Hematopoietic multipotent progenitor cell treated with erythropoietin and hydrocortisone succinate and interleukin-3 and kit ligand, for 4 days (in vitro differentiated cells): ENCODE measurements at places on chromosomes 16 and 17.

- no peak for DNase-seq
These were observed 2.4 kb downstream of the EPN2 start for GRCh38 chr17:19239544-19239943.

- DNase-seq, result no peak
These were observed 32.8 kb downstream of the DNAH2 start for GRCh38 chr17:7750321-7750821.

DNA sequence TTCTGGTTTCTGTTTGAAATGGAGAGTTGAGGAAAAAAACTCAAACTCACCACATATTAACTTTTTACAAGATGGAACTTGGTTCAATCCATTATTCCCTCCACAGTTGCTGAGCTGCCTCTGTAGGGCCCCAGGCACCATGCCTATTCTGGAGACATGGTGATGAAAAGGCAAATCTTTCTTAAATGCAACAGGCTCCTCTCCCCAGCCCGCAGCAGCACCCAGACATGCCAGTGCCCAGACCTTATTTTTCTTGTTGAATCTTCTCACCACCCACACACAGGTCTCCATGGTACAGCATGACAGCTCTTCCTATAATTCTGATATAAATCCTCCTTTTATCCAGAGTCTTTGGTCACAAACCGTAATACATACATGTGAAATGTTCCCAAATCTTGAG, 7.6 kb downstream of the CYTH1 start:
- DNase-seq, result no peak

GRCh38 chr17:28999206-28999605, 6.6 kb downstream of the SEZ6 start:
- no peak for DNase-seq

DNA sequence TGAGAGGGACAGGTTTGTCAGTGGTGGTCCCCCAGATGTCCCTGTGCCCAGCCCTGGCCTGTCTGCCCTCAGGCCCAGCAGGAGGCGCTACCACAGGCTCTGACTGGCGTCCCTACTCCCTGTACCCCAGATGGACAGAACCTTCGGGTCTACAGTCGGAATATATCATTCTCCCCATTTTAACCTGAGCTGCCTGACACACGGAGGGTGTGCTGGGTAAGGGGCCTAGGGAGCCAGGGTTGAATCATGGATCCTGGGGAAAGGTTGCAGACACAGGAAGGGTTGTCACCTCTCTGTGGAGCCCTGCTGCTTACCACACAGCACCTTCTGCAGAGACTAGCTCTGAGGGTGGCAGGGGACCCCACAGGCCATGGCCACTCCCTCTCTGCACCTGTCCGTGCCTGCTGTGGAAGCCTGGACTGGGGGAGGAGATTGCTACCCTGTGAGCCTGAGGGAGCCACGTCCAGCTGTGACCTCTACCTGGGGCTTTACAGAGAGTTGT, 162.2 kb upstream of the ZNF267 start:
- DNase-seq, result no peak

GRCh38 chr16:49281480-49281842, at the start of gene CBLN1:
TSS of gene CBLN1 (minus strand) at chr16:49281838. CDS start at chr16:49281465, 373 bp downstream.
- DNase-seq, result no peak

GRCh38 chr16:30030841-30031413, at the start of gene TLCD3B:
TSS of gene TLCD3B (minus strand) at chr16:30031271. CDS start at chr16:30030527, 744 bp downstream.
- DNase-seq, result no peak

DNA sequence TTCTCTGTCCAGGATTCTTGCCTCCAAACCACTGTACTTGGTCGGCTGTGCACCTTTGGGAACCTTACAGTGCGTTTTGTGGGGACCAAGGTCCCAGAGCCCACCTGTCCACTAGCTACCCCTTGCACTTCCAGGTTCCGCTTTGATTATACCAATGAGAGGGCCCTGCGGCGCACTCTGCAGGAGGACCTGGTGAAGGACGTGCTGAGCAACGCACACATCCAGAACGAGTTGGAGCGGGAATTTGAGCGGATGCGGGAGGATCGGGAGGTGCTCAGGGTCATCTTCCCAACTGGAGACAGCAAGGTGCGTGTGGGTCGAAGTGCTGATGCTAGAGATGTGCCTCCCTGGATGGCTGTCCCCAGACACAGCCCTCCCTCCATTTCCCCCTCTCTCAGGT, 18.8 kb downstream of the POLR2A start:
- peak; percentile 42 for DNase-seq

GRCh38 chr17:80070375-80071115, 30.8 kb upstream of the GAA start:
- no peak for DNase-seq

DNA sequence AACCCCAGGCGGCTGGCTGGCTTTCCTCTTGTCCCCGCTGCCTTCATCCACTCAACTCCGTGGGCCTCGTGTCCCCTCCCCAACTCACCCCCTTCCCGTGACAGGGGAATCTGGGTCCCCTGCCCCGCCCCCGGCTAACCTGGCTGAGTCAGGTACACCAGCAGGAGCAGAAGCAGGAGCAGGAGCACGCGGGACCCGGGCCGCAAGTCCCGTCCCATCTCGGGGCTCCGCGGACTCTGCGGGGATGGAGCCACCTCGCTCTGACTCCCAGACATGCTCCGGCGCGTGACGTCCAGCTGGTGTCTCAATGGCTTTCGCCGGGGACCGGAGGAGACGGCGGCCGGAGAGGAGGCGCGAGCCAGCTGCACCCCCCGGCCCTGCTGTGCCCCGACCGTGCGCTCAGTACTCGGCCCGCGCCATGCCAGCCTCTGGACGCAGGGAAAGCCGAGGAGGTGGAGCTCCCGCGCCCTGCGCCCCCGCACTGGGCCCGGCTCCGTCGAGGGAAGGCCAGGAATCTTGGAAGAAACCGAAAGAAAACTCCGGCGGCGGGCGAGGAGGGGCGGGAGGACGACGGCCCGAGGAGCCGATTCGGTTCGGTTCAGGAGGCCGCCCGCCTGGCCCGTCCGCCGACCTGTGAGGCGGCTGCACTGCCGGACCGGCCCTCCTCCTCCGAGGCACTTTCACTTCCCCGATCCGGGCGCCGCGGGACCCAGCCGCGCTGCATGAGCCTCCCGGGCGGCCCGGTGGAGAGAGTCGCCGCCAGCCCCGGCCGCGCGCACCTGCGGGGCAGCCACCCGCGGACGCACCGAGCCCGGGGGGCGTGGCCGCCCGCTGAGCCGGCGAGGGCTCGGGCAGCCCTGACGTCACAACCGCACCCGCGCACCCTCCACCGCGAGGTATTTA, at the start of the genes CXCL16 and ZMYND15:
Gene CXCL16, minus strand, starts transcription at position 807 of the 903 bp plus-strand sequence. Its CDS starts 589 bp downstream, at position 218.
Gene ZMYND15, plus strand, starts transcription at position 712 of the 903 bp plus-strand sequence. CDS start 716 bp downstream, outside the sequence.
- DNase-seq, result peak; percentile 32

DNA sequence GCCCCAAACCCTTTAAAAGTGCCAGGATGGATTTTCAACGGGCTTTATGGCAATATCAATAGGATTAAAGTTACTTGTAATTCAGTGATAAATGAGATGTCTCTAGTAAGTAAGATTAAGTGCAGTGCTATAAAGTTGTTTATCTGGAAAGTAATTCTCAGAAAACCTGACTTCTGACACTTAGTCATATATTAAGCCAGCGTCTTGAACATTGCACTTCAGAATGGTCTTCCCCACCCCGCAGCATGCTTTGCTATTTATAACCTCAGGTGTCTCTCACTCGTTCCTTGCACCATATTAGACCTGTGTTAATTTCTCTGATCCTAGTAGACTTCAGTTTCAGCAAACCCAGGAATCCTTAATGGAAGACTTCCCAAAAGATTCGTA, 2.1 kb upstream of the MAF start:
- DNase-seq, result no peak

GRCh38 chr17:64694207-64694606, 32.1 kb upstream of the SMURF2 start:
- DNase-seq, result no peak
